ENCODE measurements at places on chromosomes 13 and 19.

DNA sequence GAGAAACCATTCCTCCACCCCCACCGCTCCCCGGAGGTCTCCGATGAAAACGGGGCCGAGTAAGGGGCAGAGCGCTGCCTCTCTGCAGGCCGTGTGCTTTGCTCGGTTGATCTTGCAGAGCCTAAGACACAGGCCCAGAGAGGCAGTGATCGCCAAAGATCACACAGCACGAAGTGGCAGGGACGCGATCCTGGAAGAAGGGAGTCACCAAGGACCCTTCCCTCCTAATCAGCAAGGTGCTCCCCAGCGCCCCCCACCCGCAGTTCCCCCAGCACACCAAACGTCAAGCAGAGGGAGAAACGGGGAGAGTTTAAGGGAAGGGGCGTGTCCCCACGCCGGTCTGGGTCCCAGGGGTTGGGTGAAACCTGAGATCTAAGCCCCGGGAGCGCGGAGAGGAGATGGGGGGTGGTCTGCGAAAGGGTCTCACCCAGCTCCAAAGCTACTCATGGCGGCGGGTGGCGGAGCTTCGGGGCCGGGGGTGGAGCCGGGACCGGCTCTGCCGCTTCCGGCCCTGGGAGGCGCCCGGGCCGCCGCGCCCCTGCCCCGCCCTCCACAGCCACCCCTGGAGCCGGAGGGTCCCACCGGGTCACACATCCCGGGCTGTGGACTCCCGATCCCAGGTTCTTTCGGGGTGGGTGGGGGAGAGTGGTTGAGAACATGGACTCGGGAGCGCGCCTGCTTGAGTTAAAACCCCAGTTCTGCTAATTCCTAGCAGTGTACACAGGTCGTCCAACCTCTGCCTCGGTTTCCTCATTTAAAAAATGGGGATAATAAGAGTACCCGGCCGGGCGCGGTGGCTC is at the start of gene EML2:
TSS of gene EML2 (minus strand) at position 468 of the 800 bp plus-strand sequence. CDS start at position 447, 21 bp downstream.
- peak; percentile 50 for DNase-seq

- no peak for DNase-seq
Measured at GRCh38 chr13:34543836-34544235, 398.2 kb upstream of the NBEA start.

DNA sequence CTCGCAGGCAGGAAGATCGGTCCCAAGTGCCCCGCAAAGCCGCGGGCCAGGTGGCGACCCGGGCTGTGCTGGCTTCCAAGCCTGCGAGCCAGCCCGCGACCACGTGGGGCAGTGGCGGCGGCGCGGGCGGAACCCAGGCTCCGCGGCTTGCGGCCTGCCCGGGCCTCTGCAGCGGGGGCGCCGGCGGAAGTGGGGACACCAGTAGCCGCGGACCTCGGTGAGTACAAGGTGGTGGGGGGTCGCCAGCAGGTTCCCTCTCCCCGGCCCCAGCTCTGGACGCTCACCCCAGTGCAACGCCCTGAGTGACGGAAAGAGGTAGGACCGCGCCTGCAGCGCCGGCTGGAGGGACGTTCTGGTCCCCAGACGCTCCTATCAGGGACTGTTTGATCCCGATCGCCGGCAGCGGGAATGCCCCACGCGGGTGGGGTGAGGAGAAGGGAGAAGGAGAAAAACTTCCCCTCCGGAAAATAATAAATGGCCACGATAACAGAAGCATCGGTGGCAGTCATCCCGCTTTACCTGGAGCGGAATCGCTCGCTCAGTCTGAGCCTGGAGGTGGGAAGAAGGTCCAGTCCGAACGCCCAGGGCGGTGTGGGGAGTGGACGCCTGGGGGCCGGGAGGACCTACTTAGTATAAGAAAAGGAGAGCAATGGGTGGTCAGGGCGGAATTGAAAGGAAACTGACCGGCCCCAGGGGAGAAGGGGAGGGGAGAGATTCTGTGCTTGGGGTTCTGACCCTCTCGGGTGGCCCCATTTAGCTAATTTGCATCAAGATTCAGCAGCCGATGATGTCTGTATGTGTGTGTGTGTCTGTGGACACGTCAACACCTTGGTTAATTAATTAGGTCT is at the start of gene GEMIN7:
TSS of gene GEMIN7 (plus strand) at position 198 of the 848 bp plus-strand sequence. CDS start 10,855 bp downstream, outside the sequence.
- peak; percentile 81 for DNase-seq

DNA sequence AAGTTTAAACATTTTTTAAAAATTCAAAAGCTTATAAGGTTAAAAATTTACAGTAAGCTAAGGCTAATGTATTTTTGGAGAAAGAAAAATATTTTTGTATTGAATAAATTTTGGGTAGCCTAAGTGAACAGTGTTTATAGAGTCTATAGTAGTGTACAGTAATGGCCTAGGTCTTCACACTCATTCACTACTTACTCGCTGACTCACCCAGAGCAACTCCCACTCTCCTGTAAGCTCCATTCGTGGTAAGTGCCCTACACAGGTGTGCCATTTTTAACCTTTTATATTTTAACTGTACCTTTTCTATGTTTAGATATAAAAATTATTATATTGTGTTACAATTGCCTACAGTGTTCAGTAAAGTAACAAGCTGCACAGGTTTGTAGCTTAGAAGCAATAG is 96.6 kb upstream of the FREM2 start:
- DNase-seq: no peak

GRCh38 chr13:26606631-26607030 is 49.1 kb downstream of the WASF3 start:
- DNase-seq: no peak

GRCh38 chr13:34346626-34347025 is 528.7 kb downstream of the RFC3 start:
- DNase-seq: no peak

DNA sequence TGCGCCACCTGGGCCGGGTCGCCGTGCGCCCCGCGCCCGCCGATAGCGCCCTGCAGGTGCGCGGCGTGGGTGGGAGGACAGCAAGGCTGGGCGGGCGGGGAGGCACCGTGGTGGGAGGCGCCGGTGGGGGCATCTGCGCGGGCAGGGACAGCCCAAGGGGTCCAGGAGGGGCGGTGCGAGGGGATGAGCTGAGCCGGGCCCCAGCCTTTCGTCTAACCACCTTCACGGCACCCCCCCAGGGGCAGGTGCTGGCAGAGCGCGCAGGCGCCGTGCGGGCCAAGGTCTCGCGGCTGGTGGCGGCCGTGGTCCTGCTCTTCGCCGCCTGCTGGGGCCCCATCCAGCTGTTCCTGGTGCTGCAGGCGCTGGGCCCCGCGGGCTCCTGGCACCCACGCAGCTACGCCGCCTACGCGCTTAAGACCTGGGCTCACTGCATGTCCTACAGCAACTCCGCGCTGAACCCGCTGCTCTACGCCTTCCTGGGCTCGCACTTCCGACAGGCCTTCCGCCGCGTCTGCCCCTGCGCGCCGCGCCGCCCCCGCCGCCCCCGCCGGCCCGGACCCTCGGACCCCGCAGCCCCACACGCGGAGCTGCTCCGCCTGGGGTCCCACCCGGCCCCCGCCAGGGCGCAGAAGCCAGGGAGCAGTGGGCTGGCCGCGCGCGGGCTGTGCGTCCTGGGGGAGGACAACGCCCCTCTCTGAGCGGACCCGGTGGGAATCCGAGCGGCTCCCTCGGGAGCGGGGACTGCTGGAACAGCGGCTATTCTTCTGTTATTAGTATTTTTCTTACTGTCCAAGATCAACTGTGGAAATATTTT is 3.1 kb downstream of the KISS1R start:
- peak; percentile 50 for DNase-seq

GRCh38 chr13:43274881-43275280 is 251.5 kb downstream of the DNAJC15 start:
- DNase-seq: no peak

GRCh38 chr13:72507416-72508199 is 219.8 kb downstream of the MZT1 start:
- DNase-seq: no peak

DNA sequence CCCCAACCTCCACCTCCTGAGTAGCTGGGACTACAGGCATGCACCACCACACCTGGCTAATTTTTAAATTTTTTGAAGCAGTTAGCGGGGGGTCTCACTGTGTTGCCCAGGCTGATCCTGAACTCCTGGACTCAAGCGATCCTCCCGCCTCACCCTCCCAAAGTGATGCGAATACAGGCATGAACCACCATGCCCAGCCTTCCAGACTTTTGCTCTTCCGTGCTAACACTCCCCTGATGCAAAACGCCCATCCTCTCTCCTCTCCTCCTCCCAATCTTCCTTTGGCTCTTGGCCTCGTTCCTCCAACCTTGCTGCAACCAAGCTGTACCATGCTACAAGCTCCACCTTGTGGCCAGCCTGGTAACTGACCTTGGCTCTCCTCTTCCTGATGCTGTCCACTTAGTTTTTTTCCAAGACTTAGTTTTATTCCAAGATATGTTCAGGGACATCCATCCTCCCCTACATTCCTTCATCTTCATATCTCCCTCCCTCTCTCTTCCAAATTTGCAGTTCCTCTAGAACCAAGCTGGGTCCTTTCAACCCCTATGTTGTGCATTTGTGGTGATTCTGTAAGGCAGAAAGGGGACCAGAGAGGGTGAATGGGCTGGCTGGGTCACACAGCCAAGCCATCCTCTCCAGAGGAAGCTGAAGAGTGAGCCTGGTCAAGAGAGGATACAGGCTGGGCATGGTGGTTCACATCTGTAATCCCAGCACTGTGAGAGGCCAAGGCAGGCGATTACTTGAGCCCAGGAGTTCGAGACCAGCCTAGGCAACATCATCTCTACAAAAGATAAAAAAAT is 32.8 kb downstream of the TINCR start:
- DNase-seq: no peak

DNA sequence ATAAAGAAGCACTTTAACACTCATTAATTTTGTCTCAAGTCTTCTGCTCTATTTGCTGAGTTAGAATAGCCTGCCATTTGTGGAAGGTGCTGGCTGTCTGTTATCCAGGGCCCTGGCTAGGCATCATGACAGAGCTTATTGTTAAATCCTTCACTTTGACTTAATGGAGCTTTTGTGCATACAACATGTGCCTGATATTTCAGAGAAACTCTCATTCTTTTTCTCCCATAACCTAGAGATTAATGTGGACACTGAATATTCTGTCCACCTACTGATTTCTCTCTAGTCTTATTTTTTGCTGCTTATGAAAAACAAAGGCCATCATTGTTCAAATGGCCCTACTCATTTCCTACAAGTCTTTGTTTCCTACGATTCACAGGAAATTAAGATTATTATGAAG is 383.1 kb upstream of the HTR2A start:
- no peak for DNase-seq

DNA sequence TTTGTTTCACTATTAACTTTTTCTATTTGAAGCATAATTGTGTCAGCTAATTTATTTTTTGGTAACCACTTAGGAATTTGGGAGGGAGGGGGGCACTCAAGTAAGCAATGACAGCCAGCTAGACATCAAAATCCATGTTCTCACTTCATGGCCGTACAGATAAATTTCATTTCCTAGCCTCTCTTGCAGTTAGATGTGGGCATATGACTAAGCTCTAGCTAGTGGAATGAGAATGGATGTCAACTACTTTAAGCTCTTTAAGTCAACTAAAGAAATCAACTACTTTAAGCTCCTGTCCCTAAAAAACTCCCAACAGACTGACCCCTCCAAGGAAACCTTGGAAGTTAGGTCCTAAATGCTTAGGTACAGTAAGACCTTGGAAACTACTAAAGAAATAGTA is 92.0 kb downstream of the KCNRG start:
- no peak for DNase-seq

GRCh38 chr13:111844682-111845081 is 222.3 kb upstream of the SOX1 start:
- DNase-seq: no peak

GRCh38 chr19:41569481-41570150 is 6.3 kb upstream of the CEACAM21 start:
- no peak for DNase-seq

- DNase-seq: no peak
Measured at GRCh38 chr19:13092606-13093235, 9.9 kb downstream of the LYL1 start.

DNA sequence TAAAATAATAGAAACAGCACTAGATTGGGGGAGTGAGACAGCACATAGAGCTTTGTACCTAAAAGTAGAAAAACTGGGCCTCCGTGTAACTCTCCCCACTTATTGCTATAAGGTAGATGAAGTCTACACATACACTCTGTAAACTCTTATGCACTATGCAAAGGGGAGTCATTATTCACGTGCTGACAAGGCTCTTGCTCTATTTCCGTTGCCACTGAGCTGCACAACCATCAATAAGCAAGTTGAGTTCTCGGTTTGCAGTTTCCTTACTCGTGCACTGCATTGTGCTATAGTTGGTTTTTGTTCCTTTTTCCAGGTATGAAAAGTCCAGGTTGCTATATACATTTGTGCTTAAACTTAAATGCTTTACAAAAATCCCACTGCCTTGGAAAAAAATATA is 294.0 kb upstream of the DACH1 start:
- DNase-seq: no peak

GRCh38 chr13:30904043-30904442 is 2.0 kb upstream of the MEDAG start:
- no peak for DNase-seq

GRCh38 chr19:16429759-16430091 is 42.0 kb downstream of the EPS15L1 start:
- DNase-seq: no peak

- no peak for DNase-seq
Measured at GRCh38 chr19:17510220-17510993, 1.0 kb upstream of the PGLS start.

- DNase-seq: no peak
Measured at GRCh38 chr13:31846961-31847752, 107.8 kb downstream of the RXFP2 start.

DNA sequence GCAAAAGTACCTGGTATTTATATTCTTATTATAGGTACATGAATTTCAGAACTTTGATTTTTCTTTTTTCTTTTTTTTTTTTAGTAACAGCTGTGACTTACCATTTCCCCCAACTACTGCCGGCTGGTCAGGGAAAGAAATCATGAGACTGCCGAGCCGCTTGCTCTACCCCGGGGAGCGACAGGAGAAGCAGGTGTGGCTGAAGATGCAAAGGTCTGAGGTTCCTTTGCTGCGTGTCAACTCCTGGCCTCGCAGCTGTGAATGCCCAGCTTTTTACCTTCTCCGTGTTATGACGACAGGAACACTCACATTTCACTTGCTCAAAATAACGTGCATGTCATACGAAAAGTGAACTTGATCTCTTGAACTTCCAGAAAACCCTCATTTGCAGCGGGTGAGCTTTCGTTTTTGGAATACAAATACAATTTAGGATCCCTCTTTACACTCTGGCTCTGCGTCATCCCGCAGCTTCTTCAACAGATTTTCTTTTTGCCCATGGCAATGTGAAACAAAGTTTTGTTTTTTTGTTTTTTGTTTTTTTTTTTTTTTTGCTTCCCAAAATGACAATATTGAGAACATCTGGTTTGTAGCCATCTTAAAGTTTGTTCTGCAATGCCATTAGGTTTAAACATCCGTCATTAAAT is 117.9 kb downstream of the EFNB2 start:
- DNase-seq: no peak

All from NCI-H1930 (cell line).